ENCODE measurements at places on chromosomes 12 and 14.

DNA sequence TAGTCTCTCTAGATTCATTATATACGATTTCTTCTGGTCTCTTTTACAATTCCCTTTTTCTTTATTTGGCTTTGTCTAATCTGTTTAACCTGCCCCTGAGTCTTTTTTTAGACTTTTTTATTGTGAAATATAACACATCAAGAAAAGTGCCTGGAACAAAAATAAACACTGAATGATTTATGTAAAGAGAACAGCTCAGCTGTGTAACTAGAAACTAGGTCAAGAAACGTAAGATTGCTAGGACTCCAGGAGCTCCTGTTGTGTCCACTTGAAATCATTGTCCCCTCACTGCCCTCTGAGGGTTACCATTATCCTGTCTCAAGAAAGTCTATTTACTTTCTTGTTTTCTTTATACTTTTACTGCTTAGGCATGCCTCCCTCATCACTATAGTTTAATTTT, 23.1 kb downstream of the EXD2 start:
- no peak for DNase-seq

GRCh38 chr12:12039897-12040296, 30.8 kb upstream of the BCL2L14 start:
- no peak for DNase-seq

DNA sequence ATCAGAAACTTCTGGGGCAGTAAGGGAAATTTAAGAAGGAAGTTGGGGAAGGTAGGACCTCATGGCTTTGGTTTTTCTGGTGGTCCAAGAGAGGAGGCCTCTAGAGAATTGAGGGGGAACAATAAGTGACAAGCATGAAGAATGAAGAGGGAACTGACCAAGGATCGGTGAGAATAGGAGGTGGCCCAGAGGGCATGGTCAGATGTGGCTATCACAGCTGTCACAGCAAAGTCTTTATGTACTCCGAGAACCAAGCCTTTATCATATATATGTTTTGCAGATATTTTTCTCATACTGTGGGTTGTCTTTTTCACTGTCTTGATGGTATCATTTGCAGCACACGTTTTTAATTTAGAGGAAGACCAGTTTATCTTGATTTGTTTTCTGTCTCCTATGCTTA, 64.3 kb downstream of the PPP2R5C start:
- DNase-seq: no peak

DNA sequence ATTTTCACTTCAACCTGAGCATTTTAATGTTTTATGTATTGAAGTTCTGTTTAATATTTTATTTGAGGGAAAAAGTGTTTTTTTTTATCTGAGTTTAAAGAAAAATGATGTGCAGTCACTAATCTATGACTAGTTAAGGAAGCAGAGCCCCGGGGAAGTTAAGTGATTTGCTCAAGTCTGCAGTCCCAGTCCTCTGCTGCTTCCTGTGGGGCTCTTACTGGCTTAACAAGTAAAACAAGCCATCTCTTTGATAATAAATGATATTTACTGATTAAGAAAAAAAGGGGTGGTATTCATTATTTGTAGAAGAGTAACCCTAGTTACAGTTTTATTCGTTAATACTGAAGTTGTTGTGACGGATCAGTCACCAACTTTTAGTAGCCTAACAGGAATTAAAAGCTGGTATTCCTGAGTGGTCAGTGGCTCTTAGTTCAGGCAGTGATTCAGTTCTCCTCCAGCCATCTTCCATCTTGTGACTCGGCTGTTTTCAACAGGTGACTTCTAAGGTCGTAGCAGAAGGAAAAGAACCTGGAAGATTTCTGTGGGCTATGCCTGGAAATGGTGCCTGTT, 21.7 kb downstream of the BICDL1 start:
- DNase-seq: no peak

GRCh38 chr12:79844693-79845092, 90.2 kb downstream of the PPP1R12A start:
- DNase-seq: no peak

DNA sequence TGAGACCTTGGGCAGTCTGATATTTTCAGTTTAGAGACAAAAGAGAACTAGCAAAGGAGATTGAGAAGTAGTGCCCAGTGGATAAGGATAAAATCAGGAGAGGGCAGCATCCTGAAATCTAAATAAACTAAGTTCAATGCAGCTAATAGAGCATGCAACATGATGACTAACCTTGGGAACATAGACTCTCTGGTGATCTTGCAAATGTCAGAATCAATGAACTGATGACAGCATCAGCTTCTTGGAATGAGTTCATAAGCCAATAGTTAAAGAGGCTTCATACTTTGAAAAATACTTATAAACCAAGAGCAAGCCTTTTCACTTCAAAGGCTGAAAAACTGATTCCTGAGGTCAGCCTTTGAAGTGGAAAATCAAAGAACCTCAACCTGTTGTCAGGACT, 8.2 kb downstream of the TAS2R19 start:
- DNase-seq: no peak

GRCh38 chr12:105294886-105295479, 35.5 kb upstream of the C12orf75 start:
- no peak for DNase-seq

GRCh38 chr12:92495108-92495507, 207.7 kb upstream of the PLEKHG7 start:
- no peak for DNase-seq

DNA sequence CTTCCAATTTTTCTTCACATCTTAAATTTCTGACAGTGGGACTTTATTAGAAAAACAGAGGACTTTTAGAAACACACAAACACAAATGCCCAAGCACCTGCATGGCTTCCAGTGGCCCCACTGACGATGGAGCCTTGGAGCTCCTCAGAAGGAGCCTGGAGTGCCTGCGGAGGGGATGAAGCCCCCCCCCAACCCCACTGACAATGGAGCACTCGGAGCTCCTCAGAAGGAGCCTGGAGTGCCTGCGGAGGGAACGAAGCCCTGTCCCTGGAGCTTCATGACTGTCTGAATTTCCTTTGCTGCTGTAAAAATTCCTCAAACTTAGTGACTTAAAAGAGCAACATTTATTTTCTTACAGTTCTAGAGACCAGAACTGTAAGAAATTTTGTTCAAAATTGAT, 80.1 kb upstream of the VRK1 start:
- DNase-seq: no peak

DNA sequence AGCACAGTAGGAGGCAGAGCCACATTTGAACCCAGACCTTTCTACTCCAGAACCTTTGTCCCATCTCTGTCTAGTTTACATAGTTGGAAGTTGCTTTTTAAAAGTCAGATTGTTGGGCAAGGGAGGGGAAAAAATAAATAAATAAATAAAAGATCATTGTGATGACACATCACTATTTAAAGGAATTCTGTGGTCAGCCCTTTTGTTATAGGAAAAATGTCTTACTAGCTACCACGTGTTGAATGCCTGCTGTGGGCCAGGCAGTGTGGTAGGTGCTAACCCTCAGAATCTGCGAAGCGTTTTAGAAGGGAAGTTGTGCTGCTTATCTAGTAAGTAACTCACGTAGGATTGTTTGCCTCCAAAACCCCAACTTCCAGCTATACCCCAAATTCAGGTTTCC, 62.3 kb downstream of the BHLHE41 start:
- DNase-seq: no peak

- no peak for DNase-seq
These were observed 33.9 kb downstream of the CEP290 start for GRCh38 chr12:88108021-88108420.

All from hematopoietic multipotent progenitor cell treated with erythropoietin and hydrocortisone succinate and interleukin-3 and kit ligand, for 15 days (in vitro differentiated cells).